Activated effector memory CD4-positive, alpha-beta T cell treated with Interleukin-2 at 50 U/mL for 16 hours (primary cell): ENCODE measurements at places on chromosomes 7 and 10.

GRCh38 chr7:146424084-146424483 lies 307.5 kb downstream of the CNTNAP2 start:
- DNase-seq, result no peak

GRCh38 chr10:118500477-118501104 lies 94.9 kb downstream of the PRLHR start:
- no peak for DNase-seq

- DNase-seq, result no peak
Observed at GRCh38 chr10:76624470-76624869, 1013.1 kb downstream of the KCNMA1 start.

- DNase-seq, result no peak
Observed at GRCh38 chr7:27251652-27252590, 9.3 kb downstream of the EVX1 start.

- DNase-seq, result no peak
Observed at GRCh38 chr7:33868166-33868565, 37.2 kb upstream of the BMPER start.

- no peak for DNase-seq
Observed at GRCh38 chr10:43674553-43675210, 26.0 kb upstream of the ZNF32 start.

DNA sequence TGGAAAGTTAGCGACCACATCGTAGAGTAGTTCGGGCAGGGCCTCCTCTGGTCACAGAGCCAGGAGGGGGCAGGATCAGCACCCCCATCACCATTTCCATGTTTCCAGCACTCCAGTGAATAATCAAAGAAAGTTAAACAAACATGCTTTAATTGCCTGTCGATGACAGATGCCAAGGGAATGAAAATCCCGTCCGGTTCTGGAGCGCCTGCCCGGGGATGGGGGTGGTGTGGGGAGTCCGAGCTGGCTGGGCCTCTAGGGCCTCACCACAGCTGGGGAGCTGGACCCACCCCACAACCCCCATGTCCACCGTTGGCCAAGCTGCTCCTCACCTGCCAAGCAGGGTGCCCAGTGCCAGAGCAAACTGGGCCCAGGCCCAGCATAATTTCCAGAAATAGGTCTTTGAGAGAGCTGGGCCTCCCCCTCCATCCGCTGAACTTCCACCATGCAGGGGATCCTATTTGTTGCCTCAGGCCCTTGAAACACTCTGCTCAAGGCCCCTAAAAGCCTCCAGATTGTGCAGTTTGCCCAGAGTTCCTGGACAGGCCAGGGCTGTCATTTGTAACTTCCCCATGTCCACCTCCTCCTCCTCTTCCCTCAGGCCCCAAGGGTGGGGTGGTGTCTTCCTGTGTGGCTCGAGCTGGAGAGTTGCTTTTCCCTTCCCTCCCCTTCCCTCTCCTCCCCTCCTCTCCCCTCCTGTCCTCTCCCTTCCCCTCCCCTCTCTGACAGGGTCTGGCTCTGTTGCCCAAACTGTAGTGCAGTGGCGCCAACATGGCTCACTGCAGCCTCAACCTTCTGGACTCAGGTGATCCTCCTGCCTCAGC lies 101.0 kb downstream of the MYL10 start:
- DNase-seq, result no peak
